ENCODE measurements at places on chromosomes 16 and 17.

GRCh38 chr16:535446-536405 lies 8.2 kb downstream of the CAPN15 start:
- no peak for DNase-seq

DNA sequence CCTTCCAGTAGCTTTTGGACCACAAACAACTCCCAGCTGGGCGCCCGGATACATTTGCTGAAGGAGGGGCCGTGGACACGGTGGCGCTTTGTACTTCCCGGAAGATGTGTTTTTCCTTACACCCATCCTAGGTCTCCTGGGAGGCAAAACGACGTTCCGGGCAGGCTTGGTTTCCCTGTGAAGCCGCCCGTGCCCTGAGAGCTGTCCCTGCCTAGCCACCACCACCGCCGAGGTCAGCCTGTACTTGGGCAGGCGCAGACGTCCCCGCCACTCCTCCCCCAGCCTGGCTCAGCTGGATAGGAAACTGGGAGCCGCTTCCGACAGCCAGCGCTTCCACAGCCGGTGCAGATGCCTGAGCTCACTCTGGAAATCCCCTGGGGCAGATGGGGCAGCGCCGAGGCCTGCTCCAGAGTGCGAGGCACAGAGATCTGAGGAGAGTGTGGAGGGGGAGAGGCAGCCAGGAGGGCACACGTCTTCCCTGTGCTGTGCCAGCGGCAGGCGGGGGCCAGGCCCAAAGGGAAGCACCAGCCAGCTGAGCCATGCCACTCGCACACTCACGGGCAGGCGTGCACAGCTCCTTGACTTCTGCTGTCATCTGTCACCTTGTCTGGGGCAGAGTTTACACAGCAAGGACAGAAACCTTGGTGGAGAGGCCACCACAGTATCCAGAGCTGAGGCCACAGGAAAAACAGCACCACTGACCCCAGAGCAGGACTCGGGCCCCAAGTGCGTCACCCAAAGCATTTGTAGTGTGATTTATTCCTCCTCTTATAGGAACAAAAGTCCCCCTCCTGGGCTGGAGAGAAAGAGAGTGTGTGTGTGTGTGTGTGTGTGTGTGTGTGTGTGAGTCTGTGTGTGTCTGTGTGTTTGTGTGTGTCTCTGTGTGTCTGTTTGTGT lies 3.0 kb downstream of the RHBDF2 start:
- no peak for DNase-seq

DNA sequence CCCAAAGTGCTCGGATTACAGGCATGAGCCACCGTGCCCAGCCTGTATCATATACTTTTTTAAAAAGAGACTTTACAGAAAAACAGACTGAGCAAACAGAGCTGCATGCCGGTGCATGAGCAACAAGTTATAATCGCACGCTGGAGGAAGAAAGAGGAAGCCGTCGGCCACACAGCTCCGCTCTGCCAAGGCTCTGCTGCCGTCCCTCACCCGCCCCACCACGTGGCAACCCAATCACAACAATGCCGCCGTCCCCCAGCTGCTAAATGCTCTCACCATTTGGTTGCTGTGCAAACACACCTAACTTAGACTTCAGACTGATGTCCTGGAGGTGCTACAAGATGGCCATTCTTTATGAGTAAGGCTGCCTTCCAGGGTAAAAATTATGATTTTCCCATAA lies 83.5 kb downstream of the ADCY9 start:
- no peak for DNase-seq

DNA sequence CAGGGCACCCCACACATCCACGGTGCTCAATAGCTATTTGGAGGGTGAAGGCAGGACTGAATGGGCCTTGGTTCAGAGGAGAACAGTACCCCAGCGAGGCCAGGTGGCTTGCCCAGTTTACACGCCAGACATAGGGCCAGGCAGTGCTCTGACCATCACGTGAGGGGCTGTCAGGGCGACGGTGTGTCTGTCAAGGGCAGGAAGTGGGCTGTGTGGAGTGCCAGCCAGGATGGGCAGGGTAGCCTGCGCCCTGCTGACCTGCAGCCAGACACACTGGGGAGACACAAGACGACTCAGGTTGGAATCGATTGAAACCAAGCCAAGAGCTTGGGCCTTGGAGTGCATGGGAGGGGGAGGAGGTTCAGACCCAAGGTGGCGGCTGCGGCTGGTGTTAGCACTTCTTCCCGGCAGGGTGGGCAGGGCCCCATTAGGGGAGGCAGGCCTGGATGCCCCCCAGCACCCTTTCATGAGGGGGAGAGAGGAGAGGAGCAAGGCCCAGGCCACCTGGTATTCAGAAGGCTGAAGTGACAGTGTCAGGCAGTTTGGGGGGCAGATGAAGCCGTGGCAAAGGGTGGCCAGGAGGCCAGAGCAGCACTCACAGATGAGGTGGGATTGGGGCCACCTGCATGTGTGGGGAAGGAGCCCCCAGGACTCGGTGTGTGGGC lies 68.2 kb downstream of the SREBF1 start:
- DNase-seq = no peak

DNA sequence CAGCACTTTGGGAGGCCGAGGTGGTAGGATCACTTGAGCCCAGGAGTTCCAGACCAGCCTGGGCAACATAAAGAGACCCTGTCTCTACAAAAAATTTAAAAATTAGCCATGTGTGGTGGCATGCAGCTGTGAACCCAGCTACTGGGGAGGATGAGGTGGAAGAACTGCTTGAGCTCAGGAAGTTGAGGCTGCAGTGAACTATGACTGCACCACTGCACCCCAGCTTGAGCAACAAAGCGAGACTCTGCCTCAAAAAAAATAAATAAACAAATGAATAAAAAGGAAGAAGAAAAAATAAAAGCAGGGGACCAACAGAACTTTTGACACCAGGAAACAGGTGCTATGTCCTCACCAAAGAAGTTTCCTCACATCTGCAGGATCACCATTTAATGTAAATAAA lies 14.2 kb downstream of the TERF2 start:
- DNase-seq = no peak

GRCh38 chr17:37392024-37392590 lies 14.5 kb downstream of the ACACA start:
- no peak for DNase-seq

DNA sequence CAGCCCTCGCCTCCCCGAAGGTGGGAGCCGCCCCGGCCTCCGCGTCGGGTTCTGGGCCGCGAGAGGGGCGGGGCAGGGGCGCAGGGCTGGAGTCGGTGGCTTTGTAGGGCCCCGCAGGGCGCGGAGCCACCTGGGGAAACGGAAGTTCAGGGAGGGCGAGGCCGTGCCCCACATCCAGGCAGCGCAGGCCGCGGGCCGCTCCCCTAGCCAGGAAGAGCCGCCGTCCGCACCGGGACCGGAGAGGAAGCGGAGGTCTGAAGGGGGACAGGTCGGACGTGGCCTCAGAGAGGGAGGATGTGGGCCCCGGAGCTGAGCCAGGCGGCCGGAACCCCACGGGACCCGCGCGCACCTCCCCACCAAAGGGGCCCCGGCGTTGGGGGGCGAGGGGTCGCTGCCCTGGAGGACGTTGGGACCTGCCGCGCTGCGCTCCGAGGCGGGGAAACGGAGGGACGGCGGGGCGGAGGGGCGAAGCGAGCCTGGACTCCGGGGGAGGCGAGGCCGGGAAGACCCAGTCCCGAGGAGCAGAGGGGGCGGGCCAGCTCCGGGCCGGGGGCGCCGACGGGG lies 482 bp upstream of the SLC16A3 start:
- no peak for DNase-seq

- no peak for DNase-seq
Observed at GRCh38 chr16:57628008-57628781, at the start of gene ADGRG1. ADGRG1 (plus strand) TSS chr16:57628630; CDS start chr16:57650288, 21,658 bp downstream.
